IMR-90 (cell line): ENCODE measurements at places on chromosomes 7 and 10. TPM values are rescaled to one million over a fixed set of nuclear protein-coding genes. Genes with fewer than 3 reads are reported as not detected.
A peak's percentile ranks its signal among the peaks of the same experiment; 100 is the strongest.

DNA sequence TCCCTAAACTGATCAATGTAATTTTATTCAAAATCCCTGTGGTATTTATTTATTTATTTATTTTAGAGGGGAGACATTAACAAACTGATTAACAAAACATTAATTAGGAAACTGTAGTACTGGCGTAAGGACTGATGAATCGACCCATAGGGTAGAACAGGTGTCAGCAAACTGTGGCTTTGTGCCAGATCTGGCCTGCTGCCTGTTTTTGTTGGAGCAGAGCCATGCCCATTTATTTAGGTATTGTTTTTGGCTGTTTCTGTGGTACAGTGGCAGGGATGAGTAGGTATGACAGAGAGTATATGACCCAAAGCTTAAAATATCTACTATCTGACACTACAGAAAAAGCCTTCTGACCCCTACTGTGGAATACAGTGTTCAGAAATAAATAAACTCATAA, 332.5 kb upstream of the ETV1 start:
- no peak overlapping the region for H3K4me3 ChIP-seq
- no peak overlapping the region for H3K27ac ChIP-seq
- no peaks in the 10 kb centered on the region for H3K4me1 ChIP-seq

GRCh38 chr7:56097700-56098099, 4.9 kb upstream of the PHKG1 start:
- peaks cover 8% of the 10 kb centered on the region for H3K4me1 ChIP-seq
- no peak overlapping the region for H3K4me3 ChIP-seq
- H3K27me3 ChIP-seq, result no peaks in the 10 kb centered on the region
- peaks cover 22% of the 10 kb centered on the region for H3K36me3 ChIP-seq

DNA sequence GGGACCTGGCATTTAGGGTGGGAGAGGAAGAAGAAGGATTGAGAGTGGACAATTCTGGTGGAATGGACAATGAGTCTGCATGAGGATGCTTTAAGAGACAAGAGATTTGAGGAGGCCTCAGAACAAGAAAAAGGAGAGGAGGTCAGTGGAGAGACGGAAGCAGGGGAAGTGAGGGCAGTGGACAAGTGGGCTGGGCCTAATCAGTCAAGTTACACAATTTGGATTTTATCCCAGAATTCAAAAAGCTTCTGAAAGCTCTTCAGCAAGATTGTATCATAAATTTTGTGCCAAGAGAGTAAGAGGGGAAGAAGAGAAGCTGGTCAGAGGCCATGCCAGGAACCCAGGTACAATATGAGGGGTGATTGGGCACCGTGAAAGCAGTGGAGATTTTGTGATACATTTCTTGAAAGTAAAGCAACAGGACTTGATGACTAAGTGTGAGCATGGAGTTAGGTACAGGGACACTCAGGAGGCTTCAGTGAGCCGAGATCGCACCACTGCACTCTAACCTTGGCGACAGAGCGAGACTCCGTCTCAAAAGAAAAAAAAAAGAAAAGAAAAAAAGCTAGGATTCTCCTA, 19.3 kb upstream of the TSPAN13 start:
- H3K4me1 ChIP-seq, result no peaks in the 10 kb centered on the region
- no peak for DNase-seq
- no peaks in the 10 kb centered on the region for H3K27me3 ChIP-seq
- no peak overlapping the region for H3K27ac ChIP-seq
- H3K36me3 ChIP-seq, result no peaks in the 10 kb centered on the region

Gene SFRP5
- polyA plus RNA-seq, result not detected in 2 replicates

- H3K27me3 ChIP-seq, result no peaks in the 10 kb centered on the region
- peak overlapping the region; percentile 79 for H3K27ac ChIP-seq
- H3K4me3 ChIP-seq, result no peak overlapping the region
- DNase-seq, result peak; percentile 99
- H3K4me1 ChIP-seq, result peaks cover 18% of the 10 kb centered on the region
- H3K36me3 ChIP-seq, result no peaks in the 10 kb centered on the region
Measured at GRCh38 chr7:102991540-102992214, 78.9 kb downstream of the LRRC17 start.

Gene SEMA3D
- 2.7 and 2.9 TPM in 2 replicates for polyA plus RNA-seq

DNA sequence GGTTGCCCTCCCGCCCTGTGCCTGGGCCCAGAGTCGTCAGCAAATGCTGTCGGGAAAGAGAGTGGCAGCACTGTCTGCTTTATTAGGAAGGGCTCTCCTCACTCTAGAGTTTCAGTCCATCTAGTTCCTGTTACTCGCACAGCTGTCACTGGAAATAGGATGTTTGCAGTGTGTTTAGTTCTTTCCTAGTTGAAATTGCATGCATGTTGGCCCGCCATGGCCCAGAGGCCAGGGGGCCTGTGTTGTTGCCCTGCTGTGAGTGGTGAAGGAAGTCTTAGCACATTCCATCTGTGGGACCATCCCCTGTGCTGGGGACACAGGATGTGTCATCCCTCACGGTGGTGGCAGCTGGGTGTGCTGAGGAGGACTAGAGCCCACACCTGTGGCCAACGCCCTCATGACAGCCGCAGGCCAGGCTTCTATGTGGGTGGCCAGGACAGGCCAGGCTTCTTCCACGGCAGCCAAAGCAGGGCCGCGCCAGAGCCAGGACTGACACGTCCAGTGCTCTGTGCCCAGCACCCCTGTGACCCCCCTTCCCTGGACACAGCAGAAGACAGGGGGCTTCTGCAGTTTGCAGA, 45.4 kb downstream of the ZNF467 start:
- no peaks in the 10 kb centered on the region for H3K27me3 ChIP-seq
- DNase-seq, result no peak
- no peaks in the 10 kb centered on the region for H3K4me1 ChIP-seq
